ENCODE measurements at places on chromosomes 4 and X. TPM values are rescaled to one million over a fixed set of nuclear protein-coding genes. Genes with fewer than 3 reads are reported as not detected.

The IL2 gene
- total RNA-seq = 0.85 TPM

The SPATA18 gene
- total RNA-seq = 0.18 TPM

The SHOX gene
- not detected for total RNA-seq

The SSX2B gene
- not detected for total RNA-seq

The PFKFB1 gene
- 0.27 TPM for total RNA-seq

The IGFBP7 gene
- 0.37 TPM for total RNA-seq

GRCh38 chr4:188811121-188811520, 671.9 kb downstream of the TRIML1 start:
- DNase-seq = no peak
- no peak overlapping the region for H3K4me3 ChIP-seq
- H3K27ac ChIP-seq = no peak overlapping the region
- H3K4me1 ChIP-seq = no peaks in the 10 kb centered on the region
- H3K36me3 ChIP-seq = no peaks in the 10 kb centered on the region

DNA sequence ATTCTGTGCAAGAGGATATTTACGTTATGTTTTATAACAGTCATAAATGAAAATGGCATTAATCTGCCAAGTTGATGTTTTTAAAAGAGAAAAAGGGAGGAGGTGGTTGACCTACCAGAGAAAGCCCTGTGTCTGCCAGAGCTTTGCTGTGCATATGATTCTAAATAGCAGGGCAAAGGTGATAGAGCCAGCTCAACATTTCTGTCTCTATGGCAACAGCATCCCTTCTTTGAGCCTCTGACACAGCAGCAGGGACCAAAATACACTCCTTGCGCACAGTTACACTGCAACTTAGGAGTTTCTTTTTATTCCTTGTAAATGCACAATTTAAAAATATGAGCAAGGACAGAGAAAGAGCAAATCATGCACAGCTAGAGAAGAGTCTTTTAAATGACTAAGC, 133.3 kb upstream of the RAI2 start:
- H3K36me3 ChIP-seq = no peaks in the 10 kb centered on the region
- no peaks in the 10 kb centered on the region for H3K27me3 ChIP-seq
- no peak for DNase-seq

GRCh38 chr4:2384245-2384644, 34.2 kb downstream of the ZFYVE28 start:
- H3K27ac ChIP-seq = peak overlapping the region; percentile 74
- DNase-seq = no peak
- H3K4me3 ChIP-seq = no peak overlapping the region
- peaks cover 20% of the 10 kb centered on the region for H3K4me1 ChIP-seq

- H3K4me1 ChIP-seq = peaks cover 30% of the 10 kb centered on the region
- no peak overlapping the region for H3K4me3 ChIP-seq
- H3K36me3 ChIP-seq = peaks cover 3% of the 10 kb centered on the region
- H3K27ac ChIP-seq = peak overlapping the region; percentile 68
- DNase-seq = peak; percentile 22
These were observed 3.4 kb downstream of the TFE3 start for GRCh38 chrX:49039598-49040375.

- peaks cover 18% of the 10 kb centered on the region for H3K27me3 ChIP-seq
- H3K4me1 ChIP-seq = no peaks in the 10 kb centered on the region
- no peaks in the 10 kb centered on the region for H3K36me3 ChIP-seq
These were observed 244.2 kb downstream of the ANK2 start for GRCh38 chr4:113293674-113294073.

- no peaks in the 10 kb centered on the region for H3K4me1 ChIP-seq
- no peak overlapping the region for H3K4me3 ChIP-seq
- H3K27ac ChIP-seq = no peak overlapping the region
- no peak for DNase-seq
- peaks cover 27% of the 10 kb centered on the region for H3K27me3 ChIP-seq
These were observed 111.6 kb upstream of the WDR17 start for GRCh38 chr4:175953960-175954521.

DNA sequence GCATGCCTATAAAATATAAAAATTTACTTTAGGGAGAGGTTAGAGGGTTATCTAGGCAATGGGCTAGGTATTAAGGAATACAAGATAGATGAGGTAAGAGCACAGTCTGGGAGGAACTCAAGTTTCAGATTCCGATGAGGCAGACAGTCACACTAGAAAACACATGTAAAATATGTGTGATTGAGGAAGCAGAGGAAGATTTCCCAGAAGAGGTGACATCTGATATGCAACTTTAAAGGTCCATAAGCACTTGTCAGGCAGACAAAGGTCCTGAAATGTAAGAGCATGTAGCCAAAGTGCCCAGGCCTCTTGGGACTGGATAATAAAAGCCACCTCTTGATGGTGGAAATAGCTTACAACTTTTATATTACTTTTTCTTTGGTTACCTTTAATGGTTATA, 81.1 kb upstream of the AADAT start:
- H3K27ac ChIP-seq = no peak overlapping the region
- H3K36me3 ChIP-seq = no peaks in the 10 kb centered on the region
- H3K27me3 ChIP-seq = no peaks in the 10 kb centered on the region
- no peaks in the 10 kb centered on the region for H3K4me1 ChIP-seq
- DNase-seq = no peak

DNA sequence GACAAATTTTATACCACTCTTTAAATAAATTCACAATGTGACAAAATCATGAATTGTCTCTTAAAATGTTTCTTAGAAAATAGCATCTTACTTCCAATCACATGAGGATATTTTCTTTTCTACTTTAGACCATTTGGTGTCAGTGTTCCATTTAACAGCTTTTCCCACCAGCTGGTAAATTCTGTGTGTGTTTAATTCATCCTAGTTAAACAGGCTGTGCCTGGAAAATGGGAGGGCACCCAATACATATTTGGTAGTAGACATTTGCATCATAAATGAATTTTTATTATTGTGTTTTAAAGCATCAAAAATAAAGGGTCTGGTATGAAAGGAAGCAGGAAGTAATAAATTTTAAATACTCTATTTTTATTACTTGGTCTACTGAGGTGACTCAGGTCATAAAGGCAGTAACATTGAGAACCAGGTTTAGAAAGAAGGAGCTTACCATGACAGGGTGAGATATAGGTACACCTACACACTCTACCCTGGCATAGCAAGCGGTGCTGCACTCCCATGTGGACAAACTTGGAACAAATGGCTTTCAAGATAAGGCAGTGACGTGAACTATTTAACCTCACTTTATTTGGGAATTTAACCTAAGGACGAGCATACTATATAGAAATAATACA, 344.5 kb downstream of the BMPR1B start:
- no peaks in the 10 kb centered on the region for H3K36me3 ChIP-seq
- peaks cover 7% of the 10 kb centered on the region for H3K27me3 ChIP-seq
- no peak overlapping the region for H3K27ac ChIP-seq
- no peak for DNase-seq
- H3K4me1 ChIP-seq = no peaks in the 10 kb centered on the region

- H3K27me3 ChIP-seq = no peaks in the 10 kb centered on the region
- no peak overlapping the region for H3K4me3 ChIP-seq
- DNase-seq = no peak
- no peak overlapping the region for H3K27ac ChIP-seq
- peaks cover 10% of the 10 kb centered on the region for H3K4me1 ChIP-seq
- peaks cover 5% of the 10 kb centered on the region for H3K36me3 ChIP-seq
These were observed 46.2 kb downstream of the TMEM164 start for GRCh38 chrX:110049096-110049495.

- H3K27me3 ChIP-seq = no peaks in the 10 kb centered on the region
- H3K4me1 ChIP-seq = peaks cover 17% of the 10 kb centered on the region
- H3K27ac ChIP-seq = no peak overlapping the region
- peaks cover 2% of the 10 kb centered on the region for H3K36me3 ChIP-seq
- H3K4me3 ChIP-seq = peak overlapping the region; percentile 65
These were observed 391 bp downstream of the UBL4A start for GRCh38 chrX:154486052-154486395.

DNA sequence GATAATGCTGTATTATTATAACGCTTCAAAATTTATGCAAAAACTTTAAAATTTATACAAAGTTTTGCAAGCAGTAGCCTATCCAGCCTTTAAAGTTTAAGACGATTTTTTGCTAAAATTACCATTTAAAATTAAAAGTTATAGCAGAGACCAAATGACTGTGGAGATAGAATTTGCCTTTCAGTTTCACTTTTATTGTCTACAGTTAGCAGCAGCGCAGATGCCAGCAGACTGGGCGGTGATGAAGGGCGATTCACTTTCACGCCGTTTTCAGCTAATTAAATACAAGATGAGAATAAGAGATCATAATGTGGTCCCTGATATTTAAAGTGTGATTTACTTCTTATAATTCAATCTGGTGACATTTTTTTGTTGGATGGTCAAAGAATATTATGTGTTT, 1381.5 kb upstream of the ADGRL3 start:
- H3K4me1 ChIP-seq = no peaks in the 10 kb centered on the region
- no peak for DNase-seq
- no peak overlapping the region for H3K4me3 ChIP-seq
- H3K27ac ChIP-seq = no peak overlapping the region

DNA sequence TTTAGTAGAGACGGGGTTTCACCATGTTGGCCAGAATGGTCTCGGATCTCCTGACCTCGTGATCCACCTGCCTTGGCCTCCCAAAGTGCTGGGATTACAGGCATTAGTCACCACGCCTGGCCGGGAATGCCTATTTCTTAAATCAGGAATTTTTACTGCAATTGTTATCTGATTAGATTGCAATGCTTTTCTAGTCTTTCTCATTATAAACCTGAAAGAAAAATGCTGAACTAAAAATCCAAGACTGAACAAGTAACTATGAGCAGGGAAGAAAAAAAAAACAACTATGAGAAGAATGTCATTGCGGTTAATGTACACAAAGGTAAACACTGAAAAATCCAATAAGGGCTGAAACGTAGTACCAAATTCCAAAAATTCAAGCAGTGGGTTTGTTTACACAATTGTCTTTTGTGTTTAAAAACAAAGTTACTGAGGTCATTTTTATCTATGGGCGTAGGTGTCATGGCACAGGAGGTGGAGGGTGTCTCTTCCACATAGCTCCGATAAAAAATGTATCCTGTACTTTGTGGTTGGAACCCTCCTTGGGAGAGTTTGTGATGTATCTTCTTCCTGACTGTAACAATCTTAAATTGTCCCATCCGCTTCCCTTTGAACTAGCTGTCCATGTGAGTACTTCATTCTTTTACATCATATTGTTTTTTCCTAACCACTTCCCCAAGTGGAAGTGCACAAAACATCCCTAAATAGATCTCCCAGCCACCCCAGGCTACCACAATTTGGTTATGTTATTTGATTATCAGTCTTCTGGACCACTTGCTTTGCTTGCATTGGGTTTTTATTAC, 11.1 kb upstream of the TMEM156 start:
- H3K4me1 ChIP-seq = peaks cover 40% of the 10 kb centered on the region
- no peak for DNase-seq
- no peaks in the 10 kb centered on the region for H3K36me3 ChIP-seq
- peak overlapping the region; percentile 89 for H3K4me3 ChIP-seq

DNA sequence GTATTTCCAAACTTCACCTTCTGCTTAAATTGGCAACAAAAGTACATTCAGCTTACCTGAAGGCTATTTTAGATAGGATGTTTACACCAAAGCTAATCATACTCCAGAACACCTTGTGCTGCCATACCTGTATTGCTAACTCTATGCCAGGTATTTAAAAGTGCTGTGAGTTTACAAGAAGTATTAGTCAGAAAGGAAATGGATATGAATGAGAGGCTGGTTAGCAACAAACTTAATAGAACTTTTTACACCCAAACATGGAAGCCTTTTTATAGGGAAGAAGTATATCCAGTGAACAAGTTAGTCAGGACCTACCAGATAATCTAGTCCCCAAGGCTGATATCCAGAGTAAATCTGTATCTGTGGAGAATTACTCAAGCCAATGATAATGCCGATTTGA, 131.2 kb upstream of the SPRY1 start:
- DNase-seq = no peak
- H3K27me3 ChIP-seq = no peaks in the 10 kb centered on the region
- no peak overlapping the region for H3K4me3 ChIP-seq
- no peaks in the 10 kb centered on the region for H3K36me3 ChIP-seq
- no peaks in the 10 kb centered on the region for H3K4me1 ChIP-seq

- no peaks in the 10 kb centered on the region for H3K27me3 ChIP-seq
- no peak for DNase-seq
- no peaks in the 10 kb centered on the region for H3K4me1 ChIP-seq
- no peaks in the 10 kb centered on the region for H3K36me3 ChIP-seq
- H3K4me3 ChIP-seq = no peak overlapping the region
These were observed 22.1 kb upstream of the NDNF start for GRCh38 chr4:121094297-121094966.

- H3K27me3 ChIP-seq = peaks cover 4% of the 10 kb centered on the region
- DNase-seq = no peak
- H3K4me1 ChIP-seq = peaks cover 4% of the 10 kb centered on the region
- H3K36me3 ChIP-seq = no peaks in the 10 kb centered on the region
These were observed 111.9 kb downstream of the GLRA3 start for GRCh38 chr4:174716986-174717770.

DNA sequence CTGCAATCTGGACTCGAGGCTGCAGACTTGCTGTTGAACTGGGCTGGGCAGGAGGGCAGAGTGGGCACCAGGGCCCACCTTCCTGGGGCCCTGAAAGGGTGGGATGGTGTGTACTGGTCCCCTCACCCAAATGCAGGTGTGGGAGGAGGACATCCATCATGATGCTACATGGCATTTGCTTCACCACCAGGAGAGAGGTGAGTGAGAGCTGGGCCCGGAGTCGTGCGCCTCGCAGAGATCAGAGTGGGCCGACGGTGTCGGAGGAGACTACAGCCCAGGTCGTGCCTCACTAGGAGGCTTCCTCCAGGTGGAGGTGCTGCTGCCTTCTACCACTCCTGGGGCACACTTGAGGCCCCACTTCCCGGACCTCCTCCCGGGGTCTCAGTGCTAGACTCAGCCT, 50.3 kb downstream of the SCML1 start:
- no peaks in the 10 kb centered on the region for H3K27me3 ChIP-seq
- peaks cover 3% of the 10 kb centered on the region for H3K4me1 ChIP-seq
- no peak for DNase-seq
- H3K4me3 ChIP-seq = no peak overlapping the region
- H3K27ac ChIP-seq = no peak overlapping the region

DNA sequence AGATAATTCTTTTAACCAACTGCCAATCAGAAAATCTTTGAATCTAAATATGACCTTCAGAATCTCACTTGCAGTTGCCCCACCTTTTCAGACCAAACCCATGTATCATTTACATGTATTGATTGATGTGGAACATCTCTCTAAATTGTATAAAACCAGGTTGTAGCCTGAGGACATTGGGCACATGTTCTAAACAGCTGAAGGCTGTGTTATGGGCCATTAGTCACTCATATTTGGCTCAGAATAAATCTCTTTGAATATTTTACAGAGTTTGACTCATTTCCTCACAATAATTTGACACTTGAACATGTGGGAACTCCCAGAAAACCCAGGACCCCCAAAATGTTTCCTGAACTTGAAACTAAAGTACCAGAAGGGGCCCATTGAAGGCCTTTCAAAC, 58.7 kb downstream of the UGT2B10 start:
- H3K4me1 ChIP-seq = no peaks in the 10 kb centered on the region
- DNase-seq = no peak
- H3K27ac ChIP-seq = no peak overlapping the region

Data from T-helper 17 cell (primary cell).